Right ventricle myocardium inferior (tissue), 1 donor: ENCODE measurements at places on chromosomes 2 and 18.

DNA sequence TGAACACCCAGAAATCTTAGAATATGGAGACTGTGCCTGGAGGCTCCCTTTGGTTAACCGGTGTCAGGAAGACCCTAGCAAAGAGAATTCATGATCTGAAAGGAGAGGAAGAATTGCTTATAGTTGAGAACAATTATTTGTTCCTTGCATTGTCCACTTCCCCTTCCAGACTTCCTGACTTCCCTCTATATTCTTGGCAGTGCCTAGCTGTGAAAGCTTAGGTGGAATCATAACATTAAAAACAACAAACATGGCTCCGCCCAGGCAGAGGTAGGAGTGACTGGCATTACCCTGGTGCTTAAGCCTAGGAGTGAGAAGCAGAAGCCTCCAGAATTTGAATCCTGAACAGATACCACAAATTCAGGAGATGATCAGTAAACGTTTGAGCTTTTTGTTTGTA is 1.9 kb downstream of the TTL start:
- DNase-seq, result no peak

DNA sequence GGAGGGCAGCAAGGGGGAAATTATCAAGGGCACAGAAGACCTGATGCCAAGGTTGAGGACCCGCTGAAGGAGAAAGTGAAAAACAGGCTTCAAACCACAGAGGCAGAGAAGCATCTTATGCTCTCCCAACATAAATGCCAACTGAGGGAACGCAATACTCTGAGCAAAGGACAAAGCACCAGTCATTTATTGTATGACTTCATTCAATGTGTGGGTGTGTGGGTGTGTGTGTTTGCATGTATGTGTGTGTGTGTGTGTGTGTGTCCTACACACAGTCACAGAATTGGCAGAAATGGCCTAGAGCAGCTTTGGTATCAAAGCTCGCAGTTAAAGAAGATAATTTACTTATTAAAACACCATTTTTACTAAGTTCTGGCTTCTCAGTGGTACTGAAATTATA is 51.4 kb downstream of the UXS1 start:
- no peak for DNase-seq

GRCh38 chr2:240388471-240389301 is 46.8 kb upstream of the GPC1 start:
- DNase-seq, result no peak

DNA sequence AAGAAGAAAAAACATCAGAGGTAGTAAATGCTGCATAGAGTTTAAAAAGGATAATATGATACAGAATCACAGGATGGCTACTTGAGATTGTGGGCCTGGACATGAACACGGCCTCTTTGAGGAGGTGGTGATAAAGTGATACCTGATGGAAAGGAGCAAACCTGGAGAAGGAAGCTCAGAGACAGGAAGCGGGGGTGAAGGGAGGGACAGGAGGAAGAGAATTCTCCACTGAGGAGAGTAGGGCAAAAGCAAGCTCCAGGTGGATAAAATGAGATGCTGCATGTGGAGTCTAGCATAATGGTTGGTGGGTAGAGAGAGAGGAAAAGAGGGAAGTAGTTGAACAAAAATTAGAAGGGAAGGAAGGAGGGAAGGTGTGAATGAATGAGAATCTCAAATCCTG is 77.0 kb upstream of the GALNT3 start:
- DNase-seq, result no peak

DNA sequence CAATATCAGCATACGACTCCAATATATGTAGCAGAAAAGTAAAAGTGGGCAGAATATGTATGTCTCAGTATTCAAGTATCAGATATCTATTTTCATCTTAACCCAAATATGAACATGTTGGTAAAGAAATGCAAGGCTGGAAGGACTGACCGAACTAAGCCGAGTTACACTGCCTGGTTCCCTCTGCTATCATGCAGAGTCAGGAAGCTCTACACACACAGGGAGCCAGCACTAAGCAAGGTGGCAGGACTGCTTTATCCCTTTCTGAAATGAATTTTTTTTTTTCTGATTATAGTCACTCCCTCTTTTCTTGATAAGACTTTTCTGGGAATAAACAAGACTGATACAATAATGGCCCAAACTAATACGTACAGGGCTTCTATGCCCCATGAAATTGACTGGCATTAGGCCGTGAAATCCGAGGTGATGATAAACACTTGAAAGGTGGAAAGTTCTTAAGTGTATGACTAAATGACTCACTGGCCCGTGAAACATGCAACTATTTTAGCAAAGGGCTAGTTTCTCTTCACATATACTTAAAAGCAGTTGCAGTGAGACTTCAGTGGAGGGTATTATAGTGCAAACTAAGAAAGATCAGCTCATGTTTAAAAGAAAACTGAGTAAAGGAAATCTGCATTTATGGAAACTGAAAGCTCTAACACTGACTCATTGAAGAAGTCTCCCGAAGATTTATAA is 14.9 kb downstream of the DPP4 start:
- DNase-seq, result no peak

GRCh38 chr18:43547456-43547855 is 270.2 kb upstream of the SYT4 start:
- no peak for DNase-seq

GRCh38 chr18:42801706-42802105 is 313.8 kb downstream of the RIT2 start:
- no peak for DNase-seq

DNA sequence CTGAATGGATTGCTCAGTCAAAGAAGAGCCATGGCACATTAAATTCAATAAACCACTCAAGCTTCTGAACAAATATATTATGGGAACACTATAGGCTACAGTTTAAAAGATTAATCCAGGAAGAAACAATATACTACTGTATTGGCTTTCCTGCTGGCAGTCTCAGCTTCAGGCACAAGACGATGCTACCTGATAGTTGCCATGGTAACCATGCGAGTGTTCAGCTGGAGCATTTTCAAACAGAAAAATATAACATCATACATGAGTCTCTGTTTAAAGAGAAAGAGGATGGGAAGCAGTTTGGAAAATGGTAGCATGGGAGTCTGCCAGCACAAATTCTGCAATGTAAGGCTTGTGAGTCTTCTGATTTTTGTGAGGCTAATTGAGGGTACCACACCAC is 65.9 kb upstream of the CPO start:
- no peak for DNase-seq

GRCh38 chr2:171762879-171763573 is 75.8 kb downstream of the DYNC1I2 start:
- DNase-seq, result no peak

GRCh38 chr2:70475266-70475665 is 78.4 kb downstream of the TGFA start:
- no peak for DNase-seq

- DNase-seq, result no peak
These were observed 494.1 kb upstream of the MEIS1 start for GRCh38 chr2:65940856-65941255.

- no peak for DNase-seq
These were observed 108.4 kb downstream of the POLR1A start for GRCh38 chr2:85997017-85997970.

DNA sequence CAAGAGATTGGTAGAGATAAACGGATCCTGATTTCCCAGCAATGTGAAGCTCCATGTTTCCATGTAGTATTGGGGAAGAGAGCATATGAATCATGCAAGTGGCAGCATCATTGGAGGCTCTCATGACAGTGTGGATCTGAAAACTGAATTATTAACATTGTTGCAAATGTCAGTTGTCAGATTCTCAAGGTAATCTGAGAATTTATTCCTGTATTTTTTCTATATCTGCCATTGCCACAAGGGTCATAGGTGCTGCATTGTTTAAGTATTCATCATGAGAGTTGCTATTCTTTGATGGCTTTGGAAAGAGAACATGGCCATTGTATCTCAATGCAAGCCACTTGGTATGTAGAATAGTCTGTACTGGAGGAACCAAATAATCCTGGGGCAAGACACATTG is 1217.0 kb upstream of the ZEB2 start:
- no peak for DNase-seq

GRCh38 chr2:169082995-169083394 is 13.6 kb downstream of the DHRS9 start:
- no peak for DNase-seq

DNA sequence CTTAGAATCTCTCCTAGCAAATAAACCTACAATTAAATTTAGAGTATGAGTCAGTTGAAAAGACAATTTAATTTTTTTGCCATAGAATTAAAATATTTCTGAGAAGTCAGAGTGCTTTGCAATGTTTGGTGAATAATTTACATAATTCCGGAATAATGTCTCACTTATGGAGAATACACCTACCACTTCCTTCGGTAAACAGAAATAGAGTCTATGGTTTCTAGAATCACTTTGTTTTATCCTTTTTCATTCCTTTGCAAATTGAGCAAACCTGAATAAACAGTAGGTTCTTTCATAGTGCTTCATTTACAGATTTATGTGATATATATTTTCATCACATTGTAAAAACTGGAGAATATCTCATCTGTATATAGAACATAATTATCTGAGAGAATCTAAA is 211.7 kb downstream of the PMAIP1 start:
- no peak for DNase-seq

DNA sequence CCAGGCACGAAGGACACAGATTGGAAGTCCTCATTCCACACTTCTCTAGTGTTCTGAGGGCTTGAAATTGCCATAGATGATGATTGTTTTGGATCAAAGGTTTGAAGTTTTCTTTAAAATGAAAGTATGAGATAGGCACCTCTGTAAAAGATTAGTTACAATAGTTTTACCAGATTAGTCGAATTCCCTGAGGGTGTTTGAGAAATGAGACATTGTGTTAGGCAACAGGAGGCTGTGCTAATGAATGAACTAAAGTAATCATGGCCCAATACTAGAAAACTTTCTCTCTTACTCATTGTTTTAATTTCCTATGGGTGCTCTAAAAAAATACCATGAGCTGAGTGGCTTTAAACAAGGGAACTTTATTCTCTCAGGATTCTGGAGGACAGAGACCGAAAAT is 421.7 kb downstream of the RNF144A start:
- DNase-seq, result no peak

DNA sequence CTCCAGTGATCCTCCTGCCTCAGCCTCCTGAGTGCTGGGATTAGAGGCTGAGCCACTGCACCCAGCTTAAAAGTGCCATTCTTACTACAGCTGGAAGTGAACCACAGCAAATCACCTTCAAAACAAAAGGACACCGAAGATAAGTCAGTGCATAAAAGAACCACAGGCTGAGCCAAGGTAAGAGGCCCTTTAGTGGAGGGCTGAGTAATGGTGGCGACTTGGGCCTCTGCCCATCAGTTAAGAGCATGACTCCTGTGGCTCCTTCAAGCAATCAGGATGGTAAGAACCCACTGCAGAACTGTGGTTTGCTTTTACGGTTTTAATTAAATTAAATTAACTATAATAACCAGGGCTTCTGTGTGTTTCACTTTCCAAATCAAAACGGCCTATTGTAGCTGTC is 75.1 kb downstream of the CTAGE1 start:
- no peak for DNase-seq

- peak; percentile 28 for DNase-seq
These were observed 92.3 kb upstream of the CTDP1 start for GRCh38 chr18:79587226-79587741.

DNA sequence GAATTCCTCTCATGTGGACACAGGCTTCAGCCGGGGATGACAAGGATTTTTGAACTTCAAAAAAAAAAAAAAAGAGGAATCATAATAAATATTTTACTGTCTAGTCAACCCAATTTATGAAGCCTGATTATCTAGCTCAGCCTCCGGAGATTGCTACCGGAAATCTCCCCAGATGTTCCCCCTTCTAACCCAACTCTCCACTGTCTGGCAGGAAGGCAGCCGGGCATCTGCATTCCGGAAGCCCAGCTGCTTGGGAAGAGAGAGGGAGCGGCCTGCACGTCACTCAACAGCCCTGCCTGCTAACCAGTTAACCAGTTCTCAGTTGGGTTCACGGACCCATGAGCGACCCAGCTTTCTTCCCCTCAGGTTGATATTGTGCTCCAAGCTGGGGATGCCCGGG is 87.2 kb upstream of the POU3F3 start:
- no peak for DNase-seq

DNA sequence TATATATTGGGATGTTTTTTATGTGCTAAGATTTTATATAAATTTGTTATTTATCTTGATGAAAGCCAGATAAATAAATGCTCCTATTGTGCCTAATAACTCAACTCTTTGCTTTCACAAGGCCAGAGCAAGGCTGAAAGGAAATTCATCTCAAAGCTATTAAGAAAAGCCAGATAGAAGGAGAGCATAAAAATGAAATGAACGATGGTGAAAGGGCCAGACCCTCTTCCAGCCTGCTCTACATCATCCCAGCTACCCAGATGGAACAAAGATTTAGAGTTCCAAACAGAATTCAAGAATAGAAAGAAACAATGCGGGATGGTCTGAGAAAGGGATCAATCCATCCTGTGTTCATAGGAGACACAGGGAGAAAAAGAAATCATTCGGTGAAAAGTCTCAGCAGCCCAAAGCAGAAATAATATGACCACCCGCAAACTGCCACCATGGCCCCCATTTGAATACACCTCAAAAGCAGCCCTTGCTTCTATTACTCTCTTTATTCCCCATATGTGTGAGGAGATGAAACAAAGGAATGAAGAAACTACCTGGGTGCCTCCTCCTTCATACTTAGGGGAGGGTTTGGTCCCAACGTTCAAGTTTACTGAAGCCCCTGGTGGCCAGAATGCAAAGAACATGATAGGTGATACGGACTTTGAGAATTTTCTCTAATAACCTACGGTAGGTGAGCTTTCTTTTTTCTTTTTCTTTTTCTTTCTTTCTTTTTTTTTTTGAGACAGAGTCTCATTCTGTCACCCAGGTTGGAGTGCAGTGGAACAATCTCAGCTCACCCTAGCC is 110.1 kb upstream of the FBXO11 start:
- DNase-seq, result no peak

DNA sequence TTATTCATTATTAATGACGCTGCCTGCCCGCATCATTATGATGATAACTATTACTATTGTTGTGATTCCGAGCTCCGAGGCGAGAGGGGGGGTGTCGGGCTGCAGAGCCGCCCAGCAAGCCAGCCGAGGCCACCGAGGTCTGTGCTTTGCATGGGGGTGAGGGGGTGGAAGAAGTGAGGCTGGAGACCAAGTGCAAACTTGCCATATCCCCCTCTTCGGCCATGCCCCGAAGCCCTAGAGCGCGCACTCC is 3.6 kb downstream of the BCL11A start:
- no peak for DNase-seq

DNA sequence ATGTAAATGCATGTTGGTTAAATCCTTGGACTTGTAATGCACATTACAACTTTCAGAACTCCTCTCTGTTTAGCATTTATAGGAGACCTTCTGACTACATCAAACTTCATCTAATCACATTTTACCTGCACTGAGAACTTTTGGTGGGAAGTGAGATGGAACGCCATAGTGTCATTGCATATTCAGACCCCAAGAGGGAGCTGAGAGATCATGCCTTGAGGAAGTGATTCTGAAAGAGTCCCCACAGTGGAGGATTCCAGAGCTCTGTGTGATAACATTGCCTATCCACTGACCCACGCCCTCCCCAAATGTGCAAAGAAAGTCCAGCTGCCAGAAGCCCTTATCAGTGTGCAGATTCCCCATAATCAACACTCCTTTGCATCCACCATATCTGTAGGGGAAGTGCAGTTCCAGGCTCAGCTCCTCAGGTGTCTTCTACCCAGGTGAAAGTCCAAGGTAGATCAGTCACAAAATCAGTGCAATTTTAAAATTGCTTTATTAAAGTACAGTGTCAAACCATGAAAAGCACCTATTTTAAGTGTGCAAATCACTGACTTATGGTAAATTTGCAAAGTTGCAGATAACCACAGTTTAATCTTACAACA is 212.4 kb downstream of the RPIA start:
- no peak for DNase-seq
